AG08395 (cell line): ENCODE measurements at places on chromosomes 2 and 18.
A peak's percentile ranks its signal among the peaks of the same experiment; 100 is the strongest.

- DNase-seq = no peak
Measured at GRCh38 chr2:10847008-10847407, 34.4 kb upstream of the PDIA6 start.

- no peak for DNase-seq
Measured at GRCh38 chr2:234454433-234454832, 42.4 kb downstream of the ARL4C start.

GRCh38 chr18:67376372-67376771 is 140.1 kb downstream of the DSEL start:
- DNase-seq = no peak

GRCh38 chr18:49226243-49227000 is 234.0 kb downstream of the DYM start:
- DNase-seq = no peak

GRCh38 chr2:18047213-18047611 is 168.7 kb downstream of the KCNS3 start:
- no peak for DNase-seq

DNA sequence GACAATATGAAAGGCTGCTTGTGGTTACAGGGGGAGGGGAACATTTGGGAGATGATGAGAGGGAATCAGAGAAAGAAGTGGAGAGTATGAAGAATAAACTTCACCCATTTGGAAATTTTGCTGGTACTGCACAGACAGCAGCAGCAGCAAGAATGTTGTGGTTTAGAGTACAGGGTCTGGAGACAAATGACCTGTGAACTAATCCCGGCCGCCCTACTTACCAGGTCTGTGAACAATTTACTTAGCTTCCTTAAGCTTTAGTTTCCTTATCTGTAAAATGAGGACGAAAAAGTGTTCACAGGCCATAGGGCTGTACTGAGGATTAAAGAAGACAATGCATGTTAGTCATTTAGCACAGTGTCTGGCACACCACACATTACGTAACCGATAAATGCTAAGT is 685.4 kb upstream of the CELF4 start:
- DNase-seq = no peak

- DNase-seq = peak; percentile 48
Measured at GRCh38 chr18:47215554-47216138, 35.8 kb downstream of the SKOR2 start.
